ENCODE measurements at places on chromosomes 4 and X.

DNA sequence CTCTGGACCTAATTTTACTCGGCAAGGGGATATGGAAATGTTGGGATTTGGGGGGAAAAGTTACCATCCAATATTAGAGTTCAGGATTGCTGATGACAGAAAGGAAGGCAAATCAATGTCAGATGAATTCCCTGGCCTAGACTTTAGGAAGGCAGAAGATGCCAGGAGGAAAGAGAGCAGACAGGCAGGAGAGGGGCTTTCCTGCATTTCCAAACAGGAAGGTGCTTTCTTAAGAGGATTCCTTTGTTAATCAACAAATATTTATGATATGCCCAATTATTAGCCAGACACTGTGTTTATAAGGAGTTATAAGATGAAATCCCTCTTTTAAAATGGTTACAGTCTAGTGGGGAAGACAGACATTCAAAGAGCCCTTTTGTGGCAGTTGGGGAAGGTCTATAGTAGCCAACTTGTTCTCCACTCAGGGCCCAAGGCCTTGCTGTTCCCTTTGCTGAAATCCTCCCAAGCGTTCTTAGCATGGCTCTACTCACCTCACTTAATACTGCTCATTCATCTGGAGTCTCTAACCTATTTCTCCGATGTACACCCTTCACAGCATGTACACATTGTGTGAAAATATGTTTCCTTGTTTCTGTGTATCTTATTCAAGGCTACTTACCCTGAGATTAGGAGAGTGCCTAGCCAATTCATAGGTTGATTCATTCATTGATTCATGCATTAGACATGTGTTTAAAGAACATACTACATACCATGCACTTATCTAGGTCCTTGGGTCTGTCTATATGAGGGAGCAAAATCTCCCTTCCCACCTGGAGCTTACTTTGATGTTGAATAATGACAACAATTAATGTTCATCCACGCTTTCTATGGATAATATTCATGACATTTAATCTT lies 5.3 kb downstream of the IGFBP7 start:
- no peak for DNase-seq

- DNase-seq, result no peak
Measured at GRCh38 chr4:172989984-172990820, 178.4 kb upstream of the GALNT7 start.

DNA sequence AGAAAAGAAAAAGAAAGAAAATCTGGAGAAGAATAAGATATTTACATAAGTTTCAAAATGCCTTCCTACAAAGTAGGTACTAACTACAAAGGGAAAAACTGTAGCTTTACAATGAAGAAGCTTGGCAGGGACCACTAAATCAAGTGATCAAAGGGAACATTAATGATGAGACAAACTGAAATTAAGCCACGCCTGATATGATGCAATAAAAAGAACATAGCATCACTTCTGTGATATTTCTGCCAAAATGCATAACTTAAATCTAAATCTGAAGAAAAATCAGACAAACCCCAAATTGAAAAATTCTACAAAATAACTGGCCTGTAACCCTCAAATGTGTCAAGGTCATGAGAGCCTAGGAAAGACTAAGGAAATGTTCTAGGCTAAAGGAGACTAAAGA lies 8.9 kb upstream of the DCLK2 start:
- DNase-seq, result no peak

- no peak for DNase-seq
Measured at GRCh38 chr4:114028071-114028470, 48.6 kb upstream of the ARSJ start.

DNA sequence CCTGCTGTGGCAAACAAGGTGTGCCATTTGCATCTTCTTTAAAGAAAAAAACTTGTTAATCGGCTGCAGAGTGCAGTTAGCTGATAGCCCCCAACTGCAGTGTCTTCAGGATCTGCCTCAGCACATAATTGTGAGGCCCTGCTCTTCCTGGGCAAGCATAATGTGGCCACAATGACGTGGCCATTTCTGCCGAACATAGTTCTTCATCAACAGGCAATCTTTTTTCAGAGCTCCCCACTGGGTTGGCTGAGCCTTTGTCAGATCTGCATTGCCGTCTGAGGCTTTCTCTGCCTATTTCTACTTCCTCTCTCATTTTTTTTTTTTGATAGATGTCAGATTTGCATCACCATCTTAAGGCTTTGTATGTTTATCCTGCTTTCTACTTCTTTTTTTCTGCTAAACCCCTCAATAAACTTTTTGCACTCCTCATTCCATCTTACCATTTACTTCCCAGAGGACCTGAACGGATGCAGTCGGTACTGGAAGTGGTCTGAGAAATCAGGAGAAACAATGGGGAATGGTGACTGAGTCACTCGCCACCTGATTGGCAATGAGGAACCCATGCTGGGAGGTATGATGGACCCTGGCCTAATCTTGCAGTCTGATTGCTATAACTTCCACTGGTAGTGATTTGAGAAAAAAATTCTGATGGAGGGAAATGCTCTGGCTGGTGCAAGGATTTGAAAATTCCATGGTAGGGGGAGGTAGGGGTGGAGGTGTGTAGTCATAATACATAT lies 21.2 kb upstream of the TAB3 start:
- DNase-seq, result no peak

GRCh38 chrX:118644378-118644777 lies 83.0 kb upstream of the IL13RA1 start:
- no peak for DNase-seq

DNA sequence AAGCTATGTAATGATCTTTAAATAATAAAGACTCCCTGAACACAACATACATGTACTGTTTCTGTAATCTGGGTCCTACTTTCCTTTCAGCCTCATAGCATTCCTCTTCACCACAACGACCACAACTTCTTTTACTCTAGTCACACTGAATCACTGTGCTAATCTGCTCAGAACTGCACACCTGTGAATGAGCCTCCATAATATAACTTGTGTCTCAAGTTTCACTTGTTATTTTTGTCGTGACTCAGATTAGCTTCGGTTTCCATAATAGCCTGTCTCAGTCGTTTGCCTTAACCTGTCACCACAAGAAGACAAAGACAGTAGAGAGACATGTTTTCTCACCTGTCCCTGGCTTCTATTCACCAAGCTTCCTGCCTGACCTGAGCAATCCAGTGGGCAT lies 61.8 kb downstream of the MAGED1 start:
- no peak for DNase-seq

DNA sequence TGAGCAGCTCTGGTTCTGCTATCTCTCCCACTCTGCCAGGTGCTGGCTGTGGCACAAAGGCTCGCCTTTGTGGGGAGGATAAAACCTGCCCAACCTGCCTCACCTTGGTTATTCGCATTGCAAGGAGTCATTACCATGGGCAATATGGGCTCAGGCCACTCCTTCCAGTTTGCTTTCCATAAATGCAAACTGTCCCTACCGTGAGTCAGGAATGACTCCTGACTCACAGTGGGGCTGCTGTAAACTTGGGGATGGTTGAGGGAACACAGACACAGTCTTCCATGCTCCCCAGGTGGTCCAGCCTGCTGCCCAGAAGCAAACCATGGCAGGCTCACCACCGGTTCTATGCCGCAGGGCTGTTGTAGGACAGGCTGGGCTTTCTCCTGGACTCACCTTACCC lies 36.1 kb downstream of the COQ2 start:
- no peak for DNase-seq

GRCh38 chrX:41596596-41596995 lies 92.2 kb upstream of the GPR34 start:
- DNase-seq, result no peak

GRCh38 chr4:167424341-167425256 lies 190.3 kb upstream of the SPOCK3 start:
- no peak for DNase-seq

DNA sequence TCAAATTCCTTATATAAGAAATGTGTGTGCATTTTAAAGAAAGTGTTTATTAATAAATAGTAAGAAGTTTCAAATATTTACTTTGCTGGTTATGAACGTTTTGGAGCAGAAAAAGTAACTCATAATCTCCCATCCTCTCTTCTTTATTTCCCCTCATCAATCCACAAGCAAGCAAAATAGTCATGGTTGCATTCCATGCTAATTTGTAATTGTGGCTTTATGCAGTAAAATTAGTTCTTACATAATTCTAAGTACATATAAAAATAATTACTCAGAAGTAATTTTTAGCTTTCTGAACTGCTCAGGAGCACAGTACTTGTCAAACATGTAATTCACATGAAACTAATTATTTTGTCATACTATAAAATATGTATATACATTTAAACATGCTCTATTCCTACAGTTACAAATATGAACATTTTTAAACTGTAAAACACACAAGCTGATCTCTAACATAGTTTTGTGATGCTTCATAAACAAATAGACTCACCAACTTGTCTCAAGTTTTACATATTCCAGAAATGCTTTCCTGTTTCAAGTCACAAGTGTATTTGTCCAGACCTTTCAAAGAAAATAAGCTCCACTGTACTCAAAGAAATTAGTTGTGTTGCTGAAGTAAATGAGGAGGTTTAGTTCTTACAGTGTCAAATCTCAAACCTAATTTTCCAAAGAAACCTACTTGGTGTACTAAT lies 218.9 kb downstream of the PABPC4L start:
- no peak for DNase-seq

DNA sequence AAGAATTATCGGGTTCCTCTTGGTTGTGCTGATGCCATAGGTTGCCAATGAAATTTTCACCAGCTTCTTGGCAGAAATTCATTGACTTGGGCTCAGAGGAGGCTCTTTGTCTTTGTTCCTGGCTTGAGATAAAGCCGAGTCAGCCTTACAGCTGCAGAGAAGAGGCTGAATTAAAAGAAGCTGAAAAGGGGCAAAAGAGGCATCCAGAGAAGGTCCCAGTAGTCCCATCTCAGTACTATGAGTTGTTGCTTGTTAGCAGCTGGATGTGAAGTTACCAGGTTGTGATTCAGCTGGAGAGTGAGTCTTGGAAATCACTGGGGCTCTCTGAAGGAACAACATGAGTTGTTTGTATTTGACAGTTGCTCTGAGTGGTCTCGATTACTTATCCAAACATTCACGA lies 59.7 kb downstream of the SMAD1 start:
- no peak for DNase-seq

GRCh38 chr4:8891646-8892555 lies 20.3 kb upstream of the HMX1 start:
- DNase-seq, result no peak

- DNase-seq, result no peak
Measured at GRCh38 chrX:31223817-31224216, 152.0 kb upstream of the FTHL17 start.

DNA sequence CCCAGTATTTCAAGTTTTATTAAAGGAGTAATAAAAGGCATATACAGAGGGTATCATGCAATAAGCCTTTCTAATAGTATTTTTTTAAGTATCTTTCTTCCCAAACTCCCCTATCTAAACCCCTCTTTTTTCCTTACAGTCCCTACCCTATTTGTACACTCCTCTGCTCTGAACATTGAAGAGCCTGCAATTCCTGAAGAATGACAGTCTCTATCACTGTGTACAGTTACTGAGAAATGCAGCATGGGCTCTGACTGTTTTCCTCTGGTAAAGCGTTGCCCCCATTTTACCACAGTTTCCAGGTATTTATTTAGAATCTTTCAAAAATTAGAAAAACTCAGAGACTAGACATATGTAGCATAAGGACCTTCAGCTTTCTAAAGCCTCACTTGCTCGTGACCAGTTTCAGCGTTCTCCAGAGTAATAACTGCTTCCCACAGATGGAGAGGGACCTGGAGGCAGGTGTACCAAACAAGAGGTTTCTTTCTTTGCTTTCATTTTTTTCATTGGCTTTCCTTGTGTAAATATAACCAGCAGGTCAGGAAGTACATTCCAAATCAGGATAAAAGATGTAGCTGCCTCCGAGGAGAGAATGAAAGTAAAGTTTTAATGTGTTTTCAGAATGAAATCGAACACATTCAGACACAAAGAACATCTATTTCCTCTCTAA lies 230.8 kb downstream of the CFAP299 start:
- DNase-seq, result no peak

DNA sequence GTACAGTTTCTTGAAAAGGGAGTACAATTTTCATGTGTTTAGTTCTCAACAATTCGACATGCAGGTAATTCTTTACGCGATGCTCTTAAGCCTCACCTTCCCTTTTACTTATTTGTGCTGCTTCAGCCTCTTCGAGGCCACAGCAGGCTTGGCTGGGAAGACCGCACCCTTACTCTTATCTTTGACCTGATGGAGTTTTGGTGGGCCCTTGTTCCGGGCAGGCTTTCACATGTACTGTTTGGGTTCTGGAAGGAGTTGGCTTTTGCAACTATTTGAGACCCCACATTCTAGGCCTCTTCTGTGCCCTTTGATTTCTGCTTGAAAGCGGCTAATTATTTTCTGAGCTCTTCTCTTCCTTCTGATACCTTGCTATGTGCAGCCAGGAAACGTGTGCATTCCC lies 60.2 kb downstream of the FAM193A start:
- no peak for DNase-seq

DNA sequence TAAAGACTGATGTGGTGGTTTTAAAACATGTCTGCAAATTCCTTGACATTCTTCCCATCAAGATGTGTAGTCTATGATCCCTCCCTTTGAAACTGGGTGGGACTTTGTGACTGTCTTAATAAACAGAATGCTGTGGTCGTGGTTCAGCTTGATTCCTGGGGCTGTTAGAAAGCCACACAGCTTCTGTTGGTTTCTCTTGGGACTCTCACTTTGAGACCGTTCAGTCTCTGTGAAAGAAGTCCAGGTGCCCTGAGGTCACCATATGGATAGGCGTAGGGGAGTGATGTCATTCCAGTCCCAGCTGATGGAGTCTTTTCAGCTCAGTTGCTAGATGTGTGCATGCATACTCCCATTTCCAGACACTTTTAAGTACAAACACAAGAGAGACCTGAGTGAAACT lies 216.6 kb downstream of the KDR start:
- no peak for DNase-seq

- no peak for DNase-seq
Measured at GRCh38 chr4:136918772-136919171, 613.5 kb downstream of the PCDH18 start.

- no peak for DNase-seq
Measured at GRCh38 chr4:87943660-87944149, 31.8 kb upstream of the SPP1 start.

GRCh38 chrX:13265549-13266132 lies 54.2 kb downstream of the ATXN3L start:
- DNase-seq, result no peak

DNA sequence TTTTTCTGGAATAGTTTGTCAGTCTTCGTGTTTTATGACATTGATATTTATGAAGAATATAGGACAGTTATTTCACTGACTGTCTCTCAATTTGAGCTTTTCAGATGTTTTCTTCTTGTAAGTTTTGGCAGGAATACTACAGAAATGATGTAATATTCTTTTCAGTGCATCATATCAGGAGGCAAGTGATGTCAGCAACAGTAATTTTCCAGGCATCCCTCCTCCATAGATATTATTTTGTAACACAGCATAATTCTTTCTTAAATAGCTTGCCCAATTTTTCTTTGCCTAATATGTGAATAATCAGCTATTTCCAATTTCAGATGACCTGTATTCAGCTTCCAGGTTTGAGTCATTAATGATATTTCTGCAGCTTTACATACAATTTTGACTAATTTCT lies 211.1 kb downstream of the ADGRL3 start:
- no peak for DNase-seq

Measured in dorsolateral prefrontal cortex (tissue), 122 donors.